Stimulated activated CD4-positive, alpha-beta T cell treated with anti-CD3 and anti-CD28 coated beads, Interleukin-4, amount 100 ng/mL, for 24 hours (primary cell): ENCODE measurements at places on chromosomes 13 and 19.

GRCh38 chr13:40692946-40693345 is 26.5 kb upstream of the FOXO1 start:
- DNase-seq: no peak

DNA sequence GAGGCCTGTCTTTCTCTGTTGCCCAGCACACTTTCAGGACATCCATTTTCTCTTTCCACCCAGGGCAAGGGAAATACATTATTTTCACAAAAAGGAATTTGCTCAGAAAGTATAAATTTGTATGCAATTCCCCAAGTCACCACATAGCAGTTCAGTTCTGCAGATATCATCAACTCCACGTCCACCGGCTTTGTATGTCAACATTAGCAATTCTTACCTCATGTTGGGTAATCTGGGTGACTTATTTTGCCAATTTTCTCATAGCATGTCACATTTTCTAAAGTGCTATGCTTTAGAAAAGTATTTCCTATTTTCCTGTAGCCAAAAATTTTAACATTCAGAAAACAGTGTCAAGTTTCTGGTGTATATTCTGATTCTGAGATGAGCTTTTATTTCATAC is 501.8 kb downstream of the EFNB2 start:
- DNase-seq: no peak

- DNase-seq: no peak
These were observed 28.6 kb upstream of the NDUFS7 start for GRCh38 chr19:1354970-1355567.

DNA sequence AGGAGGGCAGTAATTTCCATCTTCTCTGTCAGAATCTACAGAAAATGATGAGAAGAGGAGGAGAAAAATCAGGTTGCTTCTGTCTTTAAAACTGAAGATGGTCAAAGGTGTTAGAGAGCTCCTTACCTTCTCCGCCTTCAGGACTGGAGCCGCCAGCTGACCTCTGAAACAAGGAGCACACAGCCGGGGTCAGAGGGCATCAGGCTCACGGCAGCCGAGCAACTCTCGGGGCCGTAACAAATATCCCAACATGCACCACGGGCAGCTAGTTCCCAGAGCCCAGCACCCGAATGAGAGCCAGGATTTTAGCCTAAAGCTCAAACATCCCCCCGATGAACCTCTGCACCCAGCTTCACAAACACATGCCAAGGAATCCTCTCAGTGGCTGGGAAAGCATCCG is 27.6 kb downstream of the CAPS start:
- no peak for DNase-seq

- no peak for DNase-seq
These were observed 159.9 kb upstream of the STARD13 start for GRCh38 chr13:33445476-33445875.
